ENCODE measurements at places on chromosomes 12 and 14.
A peak's percentile ranks its signal among the peaks of the same experiment; 100 is the strongest.

DNA sequence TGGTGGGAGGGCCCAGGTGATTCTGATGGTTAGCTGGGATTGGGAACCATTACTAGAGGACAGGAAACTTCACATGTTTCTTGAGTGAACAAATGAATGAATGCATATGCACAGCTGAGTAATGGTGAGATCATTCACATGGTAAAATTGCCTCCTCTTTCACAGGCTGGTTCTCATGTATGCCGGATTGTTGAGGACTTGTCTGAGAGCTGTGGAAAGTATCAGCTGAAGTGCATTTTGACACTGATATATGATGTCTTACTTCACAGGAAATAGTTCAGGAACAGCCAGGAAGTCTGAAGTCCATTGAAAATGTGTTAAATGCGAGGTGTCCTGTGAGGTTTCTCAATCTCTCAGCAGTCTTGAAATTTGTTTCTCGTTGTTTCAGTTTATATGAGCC is 77.6 kb upstream of the DACT1 start:
- DNase-seq: no peak

GRCh38 chr14:96195441-96196081 is 9.1 kb upstream of the BDKRB2 start:
- no peak for DNase-seq

DNA sequence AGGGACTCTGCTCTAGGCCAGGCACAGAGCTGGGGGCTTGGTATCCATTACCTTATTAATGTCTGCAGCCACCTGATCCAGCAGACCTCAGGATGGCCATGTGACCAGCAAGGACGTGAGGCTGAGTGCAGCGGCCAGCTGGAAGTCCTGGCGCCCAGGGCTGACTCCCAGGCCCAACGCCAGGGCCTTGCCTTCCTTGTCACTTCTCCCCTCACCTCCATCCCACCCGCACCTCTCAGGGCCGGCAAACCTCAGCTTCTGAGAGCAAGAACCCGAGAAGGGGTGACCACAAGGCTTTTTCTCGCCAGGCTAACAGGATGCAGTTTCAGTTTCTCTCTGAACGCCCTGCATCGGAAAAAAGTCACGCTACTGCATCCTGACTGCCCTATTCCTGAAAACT is 15.4 kb downstream of the RAB35 start:
- DNase-seq: no peak

DNA sequence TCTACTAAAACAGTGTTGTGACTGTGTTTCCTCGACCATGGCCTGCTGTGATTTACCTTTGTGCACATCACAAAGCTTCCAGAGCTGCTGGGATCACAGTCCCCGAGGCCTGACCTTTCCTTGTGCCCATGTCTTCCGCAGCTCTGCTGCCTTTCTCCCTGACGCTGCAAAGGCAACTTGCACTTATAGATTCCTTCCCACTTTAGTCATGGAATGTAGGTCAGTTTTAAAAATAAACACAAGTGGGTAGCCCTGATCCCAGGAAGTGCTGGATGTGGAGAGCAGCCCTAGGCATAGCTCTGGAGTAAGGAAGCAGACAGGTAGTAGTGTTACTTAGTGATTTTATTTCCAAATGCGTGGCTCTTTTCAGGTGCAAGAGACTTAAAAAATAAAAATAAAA is 825.7 kb downstream of the AACS start:
- peak; percentile 8 for DNase-seq

- DNase-seq: no peak
These were observed 2.4 kb downstream of the SLC11A2 start for GRCh38 chr12:51023625-51024382.

- DNase-seq: no peak
These were observed 43.9 kb downstream of the DCAF4 start for GRCh38 chr14:72970058-72970630.

GRCh38 chr12:22242726-22243125 is 91.8 kb downstream of the ST8SIA1 start:
- DNase-seq: no peak

GRCh38 chr14:93464271-93464670 is 33.5 kb downstream of the UNC79 start:
- DNase-seq: no peak

DNA sequence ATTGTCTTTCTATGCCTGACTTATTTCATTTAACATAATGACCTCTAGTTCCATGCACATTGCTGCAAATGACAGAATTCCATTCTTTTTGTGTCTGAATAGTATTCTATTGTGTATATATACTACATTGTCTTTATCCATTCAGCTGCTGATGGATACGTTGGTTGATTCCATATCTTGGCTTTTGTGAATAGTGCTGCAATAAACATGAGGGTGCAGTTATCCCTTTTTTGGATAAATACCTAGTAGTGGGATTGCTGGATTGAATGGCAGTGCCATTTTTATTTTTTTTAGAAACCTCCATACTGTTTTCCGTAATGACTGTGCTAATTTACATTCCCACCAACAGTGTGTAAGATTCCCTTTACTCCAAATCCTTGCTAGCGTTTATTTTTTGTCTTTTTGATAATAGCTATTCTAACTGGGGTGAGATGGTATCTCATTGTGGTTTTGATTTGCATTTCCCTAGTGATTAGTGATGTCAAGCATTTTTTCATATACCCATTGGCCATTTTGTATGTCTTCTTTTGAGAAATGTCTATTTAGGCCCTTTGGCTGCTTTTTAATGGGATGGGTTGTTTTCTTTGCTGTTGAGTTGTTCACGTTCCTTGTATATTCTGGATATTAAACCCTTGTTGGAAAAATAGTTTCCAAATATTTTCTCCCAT is 2.3 kb downstream of the OAS2 start:
- no peak for DNase-seq

GRCh38 chr12:118581371-118581770 is 205.0 kb downstream of the SUDS3 start:
- no peak for DNase-seq

DNA sequence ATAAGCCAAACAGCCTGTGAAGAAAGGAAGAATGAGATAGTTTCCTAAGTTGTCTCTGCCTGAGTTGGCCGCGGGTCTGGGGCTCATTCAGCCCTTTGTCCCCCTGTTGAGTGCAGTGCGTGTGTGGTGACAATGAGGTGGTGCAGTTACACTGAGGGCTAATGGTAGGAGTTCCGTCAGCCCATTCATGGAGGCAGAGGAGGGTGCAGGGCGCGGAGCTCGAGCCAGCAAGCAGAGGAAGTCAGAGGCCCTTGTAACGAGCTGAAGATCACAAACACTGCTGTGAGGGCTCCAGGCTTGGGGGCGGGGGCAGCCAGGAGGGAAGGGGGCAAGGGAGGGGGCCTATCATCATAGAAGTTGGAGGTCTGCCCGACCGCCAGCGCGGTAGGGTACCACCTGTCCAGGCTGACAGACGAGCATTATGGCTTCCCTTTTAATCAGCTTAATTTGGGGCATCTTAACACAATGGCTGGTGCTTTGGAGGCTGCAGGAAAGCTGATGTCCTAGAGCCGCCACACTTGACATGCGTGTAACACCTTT is 20.5 kb downstream of the CCND2 start:
- DNase-seq: peak; percentile 89

DNA sequence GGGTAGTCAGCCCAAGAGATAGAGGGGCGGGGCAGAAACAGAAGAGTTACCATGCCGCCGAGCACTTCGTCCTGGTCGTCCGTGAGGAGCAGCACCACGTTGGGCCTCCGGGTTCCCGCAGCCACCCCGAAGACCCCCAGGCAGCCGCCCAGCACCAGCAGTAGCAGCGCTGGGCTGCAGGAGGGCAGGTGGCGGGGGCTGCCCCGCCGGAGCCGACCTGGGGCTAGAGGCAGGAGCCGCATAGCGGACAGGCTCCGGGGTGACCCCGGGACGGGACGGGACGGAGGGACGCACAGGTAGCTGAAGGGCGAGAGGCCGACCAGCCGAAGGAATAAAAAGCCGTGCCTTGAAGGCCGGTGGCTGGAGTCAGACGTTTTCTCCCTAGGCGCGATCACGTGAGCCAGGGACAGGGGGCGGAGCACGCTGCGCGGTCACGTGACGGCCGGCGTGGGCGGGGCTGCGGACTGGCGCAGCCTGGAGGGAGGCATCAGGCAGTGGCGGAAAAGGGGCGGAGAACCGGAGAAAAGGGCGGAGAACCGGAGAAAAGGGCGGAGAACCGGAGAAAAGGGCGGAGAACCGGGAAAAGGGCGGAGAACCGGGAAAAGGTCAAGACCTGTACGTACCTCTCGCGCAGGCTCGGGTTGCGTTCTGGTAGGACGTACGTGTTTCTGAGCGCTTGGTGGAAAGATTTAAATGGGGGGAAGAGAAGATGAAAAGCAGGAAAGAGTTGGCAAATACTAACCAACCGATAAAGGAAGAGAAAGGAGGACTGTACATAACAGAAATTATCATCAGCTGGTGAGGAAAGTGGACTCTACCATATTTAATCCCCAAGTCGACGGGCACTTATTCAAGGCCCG is at the start of gene GNS:
Gene GNS (minus strand): TSS at position 372 of the 860 bp plus-strand sequence. CDS start 130 bp downstream, at position 242.
- DNase-seq: peak; percentile 98

DNA sequence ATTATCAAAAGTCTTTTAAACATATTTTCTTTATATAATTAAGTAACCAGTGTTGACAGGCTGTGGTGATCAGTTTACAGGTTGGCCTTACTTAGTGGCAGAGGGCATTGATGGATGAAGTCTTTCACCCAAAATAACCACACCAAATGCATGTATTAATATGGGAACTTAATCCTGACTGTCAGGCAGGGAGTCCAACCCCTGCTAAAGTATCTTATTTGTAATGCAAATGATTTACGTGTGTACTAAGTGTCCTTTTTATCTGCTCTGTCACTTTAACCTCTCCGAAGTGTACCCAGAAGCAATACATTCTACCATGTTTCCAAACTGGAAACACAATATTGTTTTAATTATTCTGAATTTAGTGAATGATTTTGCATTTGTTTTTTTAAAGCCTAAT is 1.4 kb downstream of the MYBPC1 start:
- no peak for DNase-seq

DNA sequence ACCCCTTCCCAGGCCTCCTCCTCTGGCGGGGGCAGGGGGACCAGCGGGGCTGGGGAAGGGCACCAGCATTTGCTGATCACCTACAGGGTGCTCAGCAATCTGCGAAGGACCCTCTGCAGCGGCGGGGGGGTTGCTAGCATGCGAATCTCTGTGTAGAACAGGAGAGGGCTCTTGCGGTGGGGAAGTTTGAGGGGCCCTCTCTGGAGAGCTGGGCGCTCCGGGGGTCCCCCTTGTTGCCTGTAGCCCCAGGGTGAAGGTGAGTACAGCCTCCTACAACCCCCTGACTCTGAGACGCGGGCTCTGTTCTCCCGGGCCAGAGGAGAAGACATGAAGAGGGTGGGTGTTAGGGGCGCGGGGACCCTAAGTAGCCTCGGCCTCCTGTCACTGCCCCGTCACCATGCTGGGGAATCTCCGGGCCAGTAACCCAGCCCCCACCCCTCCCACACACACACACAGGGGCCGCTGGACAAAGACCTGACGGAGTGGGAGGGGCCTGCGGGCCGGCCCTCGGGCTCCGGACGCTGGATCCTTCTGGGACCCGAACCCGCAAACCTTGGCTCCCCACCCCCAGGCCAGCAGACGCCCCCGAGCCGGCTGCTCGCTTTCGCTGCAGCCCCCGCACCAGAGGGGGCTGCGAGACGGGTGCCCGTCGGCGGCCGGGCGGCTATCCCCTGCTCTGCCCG is 734 bp downstream of the FIGNL2 start:
- DNase-seq: no peak

DNA sequence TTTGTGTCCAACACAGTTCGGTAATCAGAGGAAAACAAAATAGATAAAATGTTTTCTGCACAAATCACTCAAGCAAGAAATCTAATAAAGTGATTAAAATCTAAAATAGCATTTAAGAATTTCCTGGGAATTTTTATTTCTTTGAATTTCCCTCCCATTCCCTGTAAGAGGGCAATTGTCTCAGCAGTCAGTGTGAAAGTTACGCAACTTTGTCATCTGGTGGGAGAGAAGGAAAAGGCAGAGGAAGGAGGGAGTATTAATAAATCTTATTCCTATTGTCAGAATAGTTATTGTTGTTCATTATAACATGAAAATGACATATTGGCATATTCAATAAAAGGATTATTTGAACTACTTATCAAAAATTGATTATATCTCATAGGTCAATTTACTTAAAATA is 464.9 kb downstream of the PRKD1 start:
- no peak for DNase-seq

DNA sequence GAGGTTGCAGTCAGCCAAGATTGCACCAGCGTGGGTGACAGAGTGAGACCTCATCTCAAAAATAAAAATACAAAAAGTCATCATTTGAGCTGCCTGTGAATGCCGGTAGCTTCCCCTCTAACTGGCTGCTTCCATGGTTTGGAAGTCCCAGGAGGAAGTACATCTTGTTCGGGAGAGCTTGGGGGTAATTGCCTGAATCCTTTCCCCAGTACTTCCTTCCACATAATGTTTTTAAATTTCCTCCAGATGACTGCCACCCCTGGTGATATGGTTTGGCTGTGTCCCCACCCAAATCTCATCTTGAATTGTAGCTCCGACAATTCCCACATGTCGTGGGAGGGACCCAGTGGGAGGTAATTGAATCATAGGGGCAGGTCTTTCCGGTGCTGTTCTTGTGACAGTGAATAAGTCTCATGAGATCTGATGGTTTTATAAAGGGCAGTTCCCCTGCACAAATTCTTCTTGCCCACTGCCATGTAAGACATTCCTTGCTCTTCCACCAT is 87.2 kb downstream of the SPRING1 start:
- no peak for DNase-seq

- DNase-seq: no peak
These were observed 218.8 kb downstream of the BTG1 start for GRCh38 chr12:91926848-91927247.

DNA sequence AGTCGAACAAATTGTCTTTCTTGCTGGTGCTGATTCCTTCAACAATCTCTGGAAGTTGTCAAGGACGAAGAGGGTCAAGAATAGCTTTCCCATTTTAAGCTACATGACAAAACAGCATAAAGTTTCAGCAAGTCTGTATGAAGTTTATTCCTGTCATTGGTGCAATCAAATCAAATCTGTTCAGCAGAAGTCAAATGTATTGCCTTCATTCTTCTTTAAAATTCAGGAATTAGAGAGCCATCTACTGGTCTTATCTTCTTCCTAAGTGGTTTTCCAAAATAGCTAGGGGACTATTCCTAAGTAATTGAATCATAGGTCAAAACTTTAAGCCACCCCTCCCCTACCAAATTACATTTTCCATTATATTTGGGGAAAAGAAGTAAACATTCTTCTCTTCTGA is 990.2 kb downstream of the GALC start:
- DNase-seq: peak; percentile 52

DNA sequence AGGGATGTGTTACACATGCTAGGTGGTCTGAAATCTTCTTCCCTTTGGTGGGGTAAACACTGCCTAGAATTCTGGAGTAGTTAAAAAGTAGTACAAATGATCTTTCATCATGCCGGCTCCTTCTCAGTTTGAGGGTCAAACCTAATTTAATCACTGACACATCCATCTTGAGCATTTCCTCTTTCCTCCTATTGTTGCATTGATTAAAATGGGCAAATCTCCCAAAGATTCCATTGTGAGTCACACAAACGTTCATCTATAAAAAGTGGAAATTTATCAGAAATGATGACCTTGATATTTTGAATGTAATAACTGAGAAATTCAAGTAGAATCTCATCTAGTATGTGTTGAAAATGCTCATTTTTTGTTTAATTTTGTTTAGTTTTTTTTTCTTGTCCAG is 996.0 kb downstream of the NRXN3 start:
- no peak for DNase-seq

- peak; percentile 80 for DNase-seq
These were observed 20.5 kb upstream of the FAM181A start for GRCh38 chr14:93906341-93907329.

- DNase-seq: no peak
These were observed 197.2 kb upstream of the PLEKHG7 start for GRCh38 chr12:92505254-92506231.

Measured in spinal cord (tissue), 10 donors.